NCI-H1694 (cell line): ENCODE measurements at places on chromosomes 16 and 17.

GRCh38 chr17:8470447-8471047 is 34.9 kb downstream of the NDEL1 start:
- no peak for DNase-seq

DNA sequence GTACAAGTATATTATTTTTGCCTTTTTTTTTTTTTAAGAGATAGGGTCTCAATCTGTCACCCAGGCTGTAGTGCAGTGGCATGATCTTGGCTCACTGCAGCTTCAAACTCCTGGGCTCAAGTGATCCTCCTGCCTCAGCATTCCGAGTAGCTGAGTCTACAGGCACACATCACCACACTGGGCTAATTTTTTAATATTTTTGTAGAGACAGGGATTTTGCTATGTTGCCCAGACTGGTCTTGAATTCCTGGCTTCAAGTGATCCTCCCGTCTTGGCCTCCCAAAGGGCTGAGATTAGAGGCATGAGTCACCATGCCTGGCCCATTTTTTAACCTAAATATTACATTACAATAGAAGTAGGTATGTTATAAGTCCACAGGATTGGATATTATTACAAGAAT is 3.2 kb downstream of the TERB1 start:
- no peak for DNase-seq

DNA sequence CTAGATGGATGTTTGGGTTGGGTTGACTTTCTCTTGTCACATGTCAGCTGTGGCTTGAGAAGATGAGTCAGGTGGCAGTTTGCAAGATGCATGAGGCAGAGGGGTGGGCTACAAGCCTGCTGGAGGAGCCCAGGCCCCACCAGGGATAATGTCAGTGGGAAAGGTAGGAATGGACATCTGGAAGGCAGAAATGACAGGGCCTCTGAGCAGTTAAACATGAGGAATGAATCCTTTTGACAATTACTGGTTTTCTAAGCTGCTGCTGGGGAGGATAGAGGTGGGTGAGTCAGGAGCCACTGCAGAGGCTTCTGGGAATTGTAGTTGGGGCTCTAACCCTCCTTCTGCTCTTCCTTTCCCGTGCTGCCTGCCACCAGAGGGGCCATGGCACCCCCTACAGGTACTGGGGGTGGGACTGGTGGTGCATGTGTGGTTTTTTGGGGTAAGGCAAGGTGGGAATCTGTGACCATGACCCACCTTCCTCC is 15.7 kb downstream of the SLC52A1 start:
- no peak for DNase-seq

DNA sequence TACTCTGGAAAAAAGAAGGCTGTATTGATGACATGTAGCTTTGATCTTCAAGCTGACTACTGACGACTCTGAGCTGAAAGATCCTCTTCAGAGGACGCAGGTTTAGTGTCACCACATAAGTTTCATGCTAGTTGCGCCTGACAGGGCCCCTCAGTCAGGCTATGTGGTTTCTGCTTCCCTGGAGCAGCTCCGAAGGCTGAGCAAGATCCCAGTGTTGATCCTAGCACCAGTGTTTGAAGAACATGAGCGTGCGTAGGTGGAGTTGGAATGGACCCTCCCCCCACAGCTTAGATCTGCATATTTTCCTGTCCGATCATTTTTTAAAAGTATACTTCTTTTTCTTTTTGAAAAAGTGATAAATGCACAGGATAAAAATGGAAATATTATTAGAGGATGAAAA is 17.3 kb downstream of the BANP start:
- no peak for DNase-seq

DNA sequence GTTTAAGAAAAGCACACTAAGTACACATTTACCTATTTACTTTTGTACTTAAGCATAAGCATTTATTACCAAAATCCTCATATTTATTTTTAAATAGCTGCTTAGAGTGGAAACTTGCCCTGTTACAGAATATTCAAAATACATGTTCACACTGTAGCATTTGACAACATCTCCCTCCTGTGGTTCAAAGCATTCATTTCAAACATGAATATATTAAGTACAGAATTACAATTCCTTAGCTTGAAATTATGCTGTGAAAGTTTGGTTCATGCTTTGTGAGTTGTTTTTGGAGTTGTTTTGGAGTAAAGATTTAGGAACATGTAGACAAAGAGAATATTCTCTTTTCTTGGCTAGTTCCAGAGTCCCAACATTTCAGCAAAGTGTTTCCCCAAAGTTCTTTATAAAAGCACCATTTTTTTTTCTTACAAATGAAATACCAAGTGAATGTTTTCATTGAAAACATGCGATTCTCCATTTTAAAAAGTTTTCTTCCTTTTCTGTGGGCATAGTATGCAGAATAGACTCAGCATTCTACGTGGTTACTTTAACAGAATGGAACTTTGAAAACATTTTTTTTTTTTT is 33.2 kb downstream of the TUBD1 start:
- DNase-seq: peak; percentile 18

GRCh38 chr16:54508351-54508750 is 221.8 kb upstream of the IRX3 start:
- DNase-seq: no peak

GRCh38 chr17:47640076-47640475 is 9.6 kb upstream of the KPNB1 start:
- DNase-seq: no peak

DNA sequence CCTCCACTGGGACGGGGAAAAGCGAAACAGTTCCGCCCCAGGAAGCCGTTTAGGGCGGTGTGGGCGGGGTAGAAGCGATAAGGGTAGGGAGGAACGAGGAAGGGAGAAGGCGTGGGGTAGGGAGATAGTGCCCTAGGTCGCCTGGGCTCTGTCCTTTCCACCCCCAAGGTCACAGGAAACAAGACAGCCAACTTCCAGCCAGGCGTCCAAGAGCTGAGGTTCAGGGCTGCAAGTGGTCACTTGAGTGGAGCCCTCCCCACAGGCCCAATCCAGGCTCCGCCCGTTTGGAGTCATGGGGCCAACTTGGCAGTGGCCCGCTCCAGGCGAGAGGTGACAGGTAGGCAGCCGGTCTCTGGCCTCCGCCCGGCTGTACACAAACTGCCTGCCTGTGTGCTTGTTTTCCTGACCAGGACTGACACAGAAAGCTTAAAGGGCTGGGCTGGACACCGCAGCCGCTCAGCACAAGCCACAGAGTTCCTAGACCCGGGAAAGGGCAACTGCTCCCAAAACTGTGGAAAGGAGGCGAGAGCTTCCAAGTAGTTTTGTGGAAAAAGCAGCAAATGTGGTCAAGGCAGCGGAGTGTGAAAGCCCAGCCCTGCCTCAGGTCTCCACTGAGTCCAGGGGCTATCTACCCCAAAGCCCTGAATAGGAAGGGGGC is at the start of gene RILP:
RILP (minus strand) TSS at position 23 of the 658 bp plus-strand sequence. CDS start 62 bp downstream, outside the sequence.
- no peak for DNase-seq

- DNase-seq: no peak
These were observed 6.4 kb downstream of the CYB561 start for GRCh38 chr17:63439687-63440086.

DNA sequence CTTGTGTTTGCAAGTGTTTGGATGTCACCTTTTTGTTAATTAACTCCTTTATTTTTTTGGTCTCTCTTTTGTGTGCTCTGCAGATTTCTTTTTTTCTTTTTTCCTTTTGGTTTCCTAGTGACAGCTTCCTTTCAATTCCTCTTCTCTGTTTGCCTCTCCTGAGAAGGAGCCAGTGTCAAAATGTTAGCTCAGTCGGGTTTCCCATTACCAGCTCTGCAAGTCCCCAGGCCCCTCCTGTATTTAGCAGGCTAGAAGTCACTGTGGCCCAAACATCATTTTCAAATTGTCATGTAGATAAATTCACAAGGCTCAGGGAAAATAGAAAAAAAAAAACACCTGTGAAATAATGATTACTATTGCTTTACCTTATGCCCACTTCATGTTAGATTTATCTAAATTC is 1621.6 kb downstream of the CDH8 start:
- no peak for DNase-seq

GRCh38 chr17:1736348-1737281 is 6.1 kb upstream of the SERPINF2 start:
- DNase-seq: peak; percentile 28

DNA sequence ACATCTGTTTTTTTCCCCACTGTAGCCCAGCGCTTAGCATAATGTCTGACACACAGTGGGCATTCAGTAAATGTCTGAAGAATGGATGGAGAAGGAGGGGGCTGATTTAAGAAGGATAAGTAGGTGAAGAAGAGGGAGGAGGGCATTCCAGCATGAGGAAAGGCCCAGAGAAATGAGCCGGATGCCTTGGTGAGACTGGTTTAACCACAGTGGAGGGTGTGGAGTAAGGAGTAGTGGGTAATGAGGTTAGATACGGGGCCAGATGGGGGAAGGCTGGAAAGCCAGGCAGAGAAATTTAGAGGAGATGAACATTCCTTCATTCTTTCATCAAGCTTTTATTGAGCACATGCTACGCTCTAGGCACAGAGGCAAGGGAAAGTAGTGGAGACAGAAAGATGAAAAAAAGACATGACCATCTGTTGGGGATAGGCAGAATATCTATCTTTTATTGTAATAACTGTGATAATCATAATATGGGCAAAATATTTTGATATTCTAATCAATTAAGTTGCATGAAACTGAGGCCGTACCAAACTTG is 43.7 kb upstream of the NFAT5 start:
- DNase-seq: no peak

- no peak for DNase-seq
These were observed 737 bp downstream of the NUDT16L1 start for GRCh38 chr16:4693956-4694641.

- no peak for DNase-seq
These were observed 49.2 kb downstream of the CUEDC1 start for GRCh38 chr17:57905875-57906455.

- DNase-seq: no peak
These were observed 39.9 kb downstream of the BAIAP2 start for GRCh38 chr17:81074875-81075274.

GRCh38 chr17:60947100-60947499 is 269.4 kb downstream of the BCAS3 start:
- no peak for DNase-seq

DNA sequence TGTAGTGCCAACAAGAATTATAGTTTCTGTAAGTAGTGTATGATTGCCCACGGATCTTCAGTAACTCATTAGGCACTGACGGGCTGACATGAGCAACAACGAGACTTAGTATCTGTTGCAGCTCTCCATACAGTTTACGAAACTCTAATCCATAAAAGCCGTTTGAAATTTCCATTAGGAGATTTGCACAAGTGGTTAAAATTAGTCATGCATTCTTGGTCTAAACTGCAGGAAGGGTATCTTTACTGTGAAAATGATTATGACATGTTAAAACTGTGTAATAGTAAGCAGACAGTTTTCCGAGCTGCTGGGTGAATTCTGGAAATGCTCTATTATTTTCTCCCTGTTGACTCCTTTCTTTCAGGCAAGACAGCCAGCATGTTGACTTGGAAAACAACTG is 605.0 kb downstream of the WWOX start:
- DNase-seq: no peak

DNA sequence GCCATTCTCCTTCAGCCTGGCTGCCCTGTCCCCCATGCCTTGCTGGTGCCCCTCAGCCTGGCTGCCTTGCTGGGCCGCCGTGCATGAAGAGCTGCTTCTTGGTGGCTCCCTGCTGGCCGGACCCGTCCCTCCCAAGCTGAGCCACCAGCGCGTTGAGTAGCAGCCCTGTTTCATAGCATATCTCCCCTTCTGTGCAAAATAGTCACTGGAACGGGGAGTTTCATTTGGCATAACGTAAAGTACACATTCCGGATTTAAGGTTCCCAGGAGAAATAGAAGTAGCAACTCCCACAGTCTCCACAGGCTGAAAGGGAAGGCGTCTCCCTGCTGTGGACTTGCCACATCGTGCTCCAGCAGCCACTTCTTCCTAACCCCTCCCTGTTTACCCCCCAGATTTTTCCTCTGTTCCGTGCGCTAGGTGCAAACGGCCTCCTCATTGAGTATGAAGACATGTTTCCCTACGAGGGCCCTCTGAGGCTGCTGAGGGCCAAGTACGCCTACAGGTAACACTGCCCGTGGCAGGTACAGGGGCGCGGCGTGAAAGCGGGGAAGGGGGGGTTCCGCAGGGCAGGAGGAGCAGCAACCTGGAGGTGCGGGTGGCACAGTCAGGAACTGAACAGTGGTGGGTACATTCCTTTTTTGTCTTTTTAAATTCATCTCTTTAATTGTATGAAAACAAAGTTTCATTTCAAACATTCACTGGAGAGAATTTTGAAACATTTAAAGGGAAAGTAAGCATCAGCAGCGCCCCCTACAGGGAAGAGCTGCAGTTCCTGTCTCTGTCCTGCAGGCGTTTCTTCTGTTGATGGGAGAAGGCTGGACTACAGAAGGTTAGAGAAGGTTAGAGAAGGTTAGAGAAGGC is 5.8 kb upstream of the OGFOD3 start:
- peak; percentile 78 for DNase-seq

DNA sequence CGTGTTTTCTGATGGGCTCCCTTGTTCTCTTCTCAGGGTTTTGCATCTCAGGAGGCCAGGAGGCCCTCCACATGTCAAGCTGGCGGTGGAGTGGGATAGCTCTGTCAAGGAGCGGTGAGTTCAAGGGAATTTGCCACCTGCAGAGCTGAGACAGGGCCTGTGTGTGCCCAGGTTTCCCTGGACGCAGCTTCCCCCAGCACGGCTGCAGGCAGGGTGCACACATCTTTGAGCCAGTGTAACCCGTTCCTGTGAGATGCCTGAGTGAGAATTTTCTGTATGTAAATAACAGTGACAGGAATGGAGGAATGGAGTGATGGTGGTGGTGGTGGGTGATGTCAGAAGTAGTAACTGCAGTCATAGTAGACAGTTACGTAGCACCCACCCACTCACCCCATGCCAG is 54.8 kb downstream of the USP43 start:
- no peak for DNase-seq

GRCh38 chr16:49631187-49632041 is 224.5 kb downstream of the ZNF423 start:
- no peak for DNase-seq

DNA sequence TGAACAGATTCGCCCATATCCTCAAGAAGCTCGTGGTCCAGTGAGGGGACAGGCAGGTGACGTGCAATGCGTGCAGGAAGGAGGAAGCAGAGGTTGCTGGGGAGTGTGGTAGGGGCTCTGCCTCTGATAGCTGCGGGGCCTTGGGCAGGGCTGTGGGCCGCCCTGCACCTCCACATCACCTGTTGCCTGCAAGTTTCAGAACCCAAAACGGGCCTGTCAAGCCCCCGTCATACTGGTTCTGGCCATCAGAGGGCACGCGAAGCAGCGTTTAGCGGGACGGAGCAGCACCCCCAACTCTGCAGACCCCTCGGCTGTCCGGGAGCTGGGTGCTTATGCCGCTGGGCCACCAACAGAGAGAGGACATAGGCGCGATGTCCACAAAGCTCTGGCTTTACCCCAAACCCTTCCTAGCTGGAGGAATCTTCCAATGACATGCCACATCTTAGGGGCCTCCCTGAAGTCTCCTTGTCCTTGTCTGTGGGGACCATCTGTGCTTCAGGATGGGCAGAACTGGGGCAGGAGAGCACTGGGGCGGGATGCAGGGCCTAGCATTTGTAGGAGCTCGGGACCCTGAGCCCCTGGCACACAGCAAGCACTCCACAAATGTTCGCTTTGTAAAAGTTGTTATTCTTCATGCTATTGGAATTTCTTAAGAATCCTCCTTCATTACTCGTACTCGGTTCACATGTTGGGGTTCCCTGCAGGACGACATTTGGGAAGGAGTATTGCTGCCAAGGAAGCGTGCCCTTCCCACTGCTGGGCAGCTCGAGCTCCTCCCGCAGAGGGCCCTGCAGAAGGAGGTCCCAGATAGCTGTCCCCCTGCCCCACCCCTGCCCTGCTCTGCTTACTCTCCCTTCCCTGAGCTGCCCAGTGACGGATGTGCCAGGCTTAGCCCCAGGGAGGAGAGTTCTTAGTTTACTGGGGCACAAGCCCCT is 64.3 kb downstream of the CNGB1 start:
- no peak for DNase-seq
